Caudate nucleus (tissue), 63 donors: ENCODE measurements at places on chromosomes 2 and 18.

- no peak for DNase-seq
Measured at GRCh38 chr2:105919826-105920225, 175.1 kb downstream of the NCK2 start.

DNA sequence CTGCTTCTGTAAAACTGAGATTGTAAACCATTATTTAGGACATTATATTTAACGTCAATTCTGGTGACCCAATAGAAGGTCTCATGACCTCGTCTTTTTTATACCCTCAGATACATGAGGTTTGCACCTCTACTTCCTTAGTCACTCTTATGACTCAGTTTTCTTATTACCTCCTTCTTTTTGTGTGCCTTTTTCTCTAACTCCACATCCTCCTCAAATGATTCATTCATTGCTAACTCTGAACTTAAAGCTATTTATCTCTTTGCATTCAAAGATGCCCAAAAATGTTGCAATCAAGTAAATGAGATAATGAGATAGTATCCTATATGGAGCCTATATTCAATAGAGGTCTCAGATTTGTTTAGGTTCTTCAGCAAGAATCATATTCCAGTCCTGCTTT, 121.0 kb upstream of the KYNU start:
- DNase-seq = no peak

DNA sequence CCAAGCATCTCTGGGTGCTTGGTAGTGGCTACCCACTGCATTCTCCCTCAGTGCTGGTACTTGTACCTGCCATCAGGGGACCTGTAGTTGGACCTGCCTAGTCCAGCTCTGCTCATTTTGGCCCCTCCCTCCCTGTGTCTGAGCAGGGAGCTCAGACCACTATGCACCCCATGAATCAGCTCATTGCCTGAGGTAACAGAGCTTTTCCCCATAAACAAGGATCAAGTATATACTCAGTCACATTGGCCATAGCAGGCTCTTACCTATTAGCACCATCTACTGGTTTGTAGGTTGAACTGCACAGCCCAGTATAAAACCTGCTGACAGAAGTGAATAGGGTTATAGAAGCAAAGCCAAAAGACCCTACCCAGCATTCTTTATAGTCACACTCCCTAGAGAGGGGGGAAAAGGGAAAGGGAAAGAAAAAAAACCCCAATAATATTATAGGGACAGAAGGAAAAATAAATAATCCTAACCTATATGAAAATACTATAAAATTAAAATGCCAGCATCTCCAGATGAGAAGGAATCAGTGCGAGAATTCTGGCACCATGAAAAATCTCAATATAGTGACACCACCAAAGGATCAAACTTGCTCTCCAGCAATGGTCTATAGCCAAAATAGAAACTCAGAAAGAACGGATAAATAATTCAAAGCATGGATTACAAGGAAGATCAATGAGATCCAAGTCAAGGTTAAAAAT, 6.9 kb upstream of the FLACC1 start:
- no peak for DNase-seq

DNA sequence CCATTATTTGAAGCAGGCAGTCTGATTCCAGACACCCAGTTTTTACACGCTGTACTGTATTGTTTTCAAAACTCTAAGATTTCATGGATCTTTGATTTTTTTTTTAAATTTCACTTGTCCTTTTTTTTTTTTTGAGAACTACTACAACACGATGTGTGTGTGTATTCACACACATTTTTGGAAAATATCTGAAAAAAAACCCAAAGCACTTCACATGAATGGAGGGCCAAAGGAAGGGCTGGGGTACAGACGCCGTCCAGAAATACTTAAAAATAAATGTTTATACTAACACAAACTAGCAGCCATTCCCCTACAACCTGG, 314 bp upstream of the SSB start:
- no peak for DNase-seq

- DNase-seq = no peak
Measured at GRCh38 chr2:150485871-150486538, 1.5 kb downstream of the RND3 start.

DNA sequence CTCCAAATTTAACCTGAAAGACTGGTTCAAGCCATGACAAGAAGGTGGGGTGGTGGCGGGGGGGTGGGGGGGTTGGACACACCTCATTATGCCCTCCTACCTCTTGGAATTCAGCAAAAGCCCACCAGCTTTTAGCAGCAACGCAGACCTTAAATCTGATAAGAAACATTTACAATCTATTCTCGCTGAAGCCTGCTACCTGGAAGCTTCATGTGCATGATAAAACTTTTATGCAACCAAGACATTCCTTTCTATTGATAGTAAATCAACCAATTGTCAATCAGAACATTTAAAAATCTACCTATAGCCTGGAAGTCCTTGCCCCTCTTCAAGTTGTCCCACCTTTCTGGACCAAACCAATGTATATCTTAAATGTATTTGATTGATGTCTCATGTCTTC, 113.6 kb upstream of the FAM98A start:
- no peak for DNase-seq
